ENCODE measurements at places on chromosomes 2 and 18.
A peak's percentile ranks its signal among the peaks of the same experiment; 100 is the strongest.

GRCh38 chr18:824179-824578, 12.1 kb upstream of the YES1 start:
- no peak for DNase-seq

GRCh38 chr2:118987886-118988285, 45.9 kb downstream of the MARCO start:
- no peak for DNase-seq

DNA sequence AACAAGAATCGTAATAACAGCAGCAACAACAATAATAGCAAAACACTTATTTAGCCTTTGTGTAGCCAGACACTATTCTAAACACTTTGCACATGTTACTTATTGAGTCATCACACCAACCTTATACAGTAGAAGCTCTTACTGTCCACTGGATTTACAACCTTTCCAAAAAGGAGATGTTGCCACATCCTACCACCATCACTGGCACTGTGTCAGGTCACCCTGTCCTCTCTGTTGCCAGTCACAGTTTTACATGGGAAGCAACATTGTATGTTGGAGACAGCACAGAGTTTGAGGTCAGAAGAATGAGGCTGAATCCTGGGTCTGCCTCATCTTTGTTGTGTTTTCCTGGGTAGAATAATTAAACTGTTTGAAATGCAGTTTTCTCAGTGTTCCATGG, 201.4 kb upstream of the EPAS1 start:
- DNase-seq: no peak

DNA sequence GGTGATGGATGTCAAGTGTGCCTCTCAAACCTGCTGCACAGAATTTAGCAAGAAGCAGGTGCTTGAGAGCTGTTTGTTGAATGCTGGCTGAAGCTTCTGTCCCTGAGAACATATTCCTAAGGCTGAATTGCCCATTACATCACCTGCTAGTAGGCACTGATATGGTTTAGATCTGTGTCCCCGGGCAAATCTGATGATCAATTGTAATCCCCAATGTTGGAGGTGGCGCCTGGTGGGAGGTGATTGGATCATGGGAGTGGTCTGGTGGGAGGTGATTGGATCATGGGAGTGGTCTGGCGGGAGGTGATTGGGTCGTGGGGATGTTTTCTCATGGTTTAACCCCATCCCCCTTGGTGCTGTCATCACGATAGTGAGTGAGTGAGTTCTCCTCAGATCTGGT, 128.0 kb downstream of the HRH4 start:
- no peak for DNase-seq

DNA sequence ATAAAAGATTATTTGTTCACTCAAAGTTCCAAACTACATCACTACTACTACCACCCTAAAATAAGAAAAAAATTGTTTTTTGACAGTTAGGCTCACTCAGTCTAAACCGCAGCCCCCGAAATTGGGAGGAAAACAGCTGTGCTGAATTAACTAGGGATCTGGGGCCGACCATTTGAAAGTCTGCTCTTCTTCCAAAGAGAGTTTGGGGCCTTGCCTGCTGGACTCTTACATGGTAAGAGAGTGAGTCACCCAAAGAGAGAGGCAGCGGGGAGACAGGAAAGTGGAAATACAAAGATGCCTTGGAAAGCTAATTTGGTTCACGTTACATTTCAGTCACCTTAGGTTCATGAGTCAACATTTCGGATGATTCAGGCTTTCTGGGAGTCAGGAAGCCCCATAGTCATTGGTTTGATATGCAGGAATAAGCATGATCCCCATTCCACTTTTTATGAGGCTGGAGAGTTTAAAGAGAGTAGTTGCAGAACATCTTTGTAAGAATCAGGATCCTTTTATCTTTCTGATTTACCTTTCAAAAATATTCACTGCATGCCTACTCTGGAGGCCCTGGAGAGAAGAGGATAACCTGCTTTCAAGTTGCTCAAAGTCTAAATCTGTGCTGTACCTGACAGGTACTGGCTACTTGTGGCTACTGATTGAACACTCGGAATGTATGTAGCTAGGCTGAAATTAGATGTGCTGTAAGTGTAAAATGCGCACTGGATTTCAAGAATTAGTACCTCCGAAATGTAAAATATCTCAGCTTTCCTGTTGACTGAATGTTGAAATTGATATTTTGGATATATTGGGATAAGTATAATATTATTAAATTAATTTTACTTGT, 995 bp upstream of the RTN4 start:
- peak; percentile 100 for DNase-seq

- no peak for DNase-seq
These were observed 3.1 kb downstream of the B3GNT7 start for GRCh38 chr2:231398585-231398984.

- DNase-seq: no peak
These were observed 47.9 kb upstream of the KCNF1 start for GRCh38 chr2:10863837-10864236.

DNA sequence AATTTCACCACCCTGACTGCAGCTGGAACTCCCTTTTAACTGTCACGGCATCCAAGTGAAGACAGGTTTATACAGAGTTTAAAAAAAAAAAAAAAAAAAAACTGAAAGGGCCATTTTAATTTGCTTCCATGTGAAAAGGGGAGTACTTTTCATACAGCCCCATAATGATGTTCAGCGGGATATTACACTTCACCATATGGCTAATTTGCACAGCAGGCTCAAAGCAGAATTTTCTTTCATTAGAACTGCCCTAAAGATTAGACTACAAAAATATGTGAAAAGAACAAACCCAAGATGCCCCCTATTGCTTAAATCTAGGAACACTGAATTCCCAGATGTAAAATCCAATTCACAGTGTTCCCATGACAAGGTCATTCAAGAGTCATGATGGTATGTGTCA, 301.8 kb downstream of the EXOC6B start:
- DNase-seq: no peak

- DNase-seq: no peak
These were observed 259.8 kb downstream of the STK39 start for GRCh38 chr2:167987558-167987957.

DNA sequence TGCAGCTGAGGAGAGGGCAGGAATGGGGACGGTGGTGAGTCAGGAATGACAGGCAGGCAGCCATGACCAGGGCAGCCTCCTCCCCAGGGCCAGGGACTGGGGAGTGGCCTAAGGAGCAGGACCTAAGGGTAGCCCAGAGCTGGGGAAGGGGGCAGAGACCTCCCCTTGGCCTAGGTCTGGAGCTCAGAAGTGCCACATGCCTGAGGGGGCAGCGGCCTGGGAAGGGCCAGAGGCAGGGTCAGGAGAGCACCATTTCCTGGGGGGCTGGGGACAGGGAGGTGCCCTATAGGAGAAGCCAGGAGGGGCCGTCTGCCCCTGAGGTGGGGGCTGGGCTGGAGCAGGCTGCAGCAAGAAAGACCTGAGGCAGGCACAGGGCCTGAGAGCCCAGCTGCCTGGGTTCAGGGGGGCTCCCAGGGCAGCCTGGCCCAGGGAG, 20.9 kb downstream of the CFLAR start:
- DNase-seq: no peak

DNA sequence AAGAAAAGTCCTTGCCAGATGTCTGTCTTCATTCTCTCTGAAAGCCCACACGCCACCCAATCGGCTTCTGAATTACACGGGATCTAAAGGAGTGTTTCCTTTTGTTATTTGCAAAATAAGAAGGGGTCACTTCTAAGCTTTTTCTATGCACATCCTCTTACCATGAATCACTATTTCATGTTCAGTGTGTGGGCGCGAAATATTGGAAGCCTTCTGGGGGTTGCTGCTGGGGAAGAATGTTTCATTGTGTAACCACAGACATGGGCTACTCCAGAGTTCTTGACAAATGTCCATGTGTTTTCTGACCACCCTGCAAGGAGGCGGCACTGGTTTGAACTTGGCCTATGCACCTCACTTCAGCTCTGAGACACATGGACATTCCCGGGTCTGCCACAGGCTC, 133.6 kb upstream of the APCDD1 start:
- DNase-seq: peak; percentile 78

DNA sequence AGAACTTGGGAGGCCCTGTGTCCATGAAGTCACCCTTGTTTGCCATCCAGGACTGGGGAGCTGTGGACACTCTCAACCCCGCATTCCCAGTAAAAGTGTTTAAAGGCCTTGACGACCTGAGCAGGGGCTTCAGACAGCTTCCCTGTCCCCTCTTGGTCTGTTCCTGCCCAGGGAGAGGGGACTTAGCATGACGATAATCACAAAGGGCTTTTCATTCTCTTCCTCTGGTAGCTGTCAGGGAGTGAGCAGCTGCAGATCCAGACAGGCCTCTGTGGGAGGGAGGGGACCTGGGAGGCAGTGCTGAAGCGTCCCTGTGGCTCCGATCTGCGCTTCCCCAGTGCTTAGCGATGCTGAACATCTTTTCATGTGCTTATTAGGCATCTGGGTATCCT, 77.8 kb upstream of the HS6ST1 start:
- peak; percentile 71 for DNase-seq

- no peak for DNase-seq
These were observed 185.9 kb upstream of the SPHKAP start for GRCh38 chr2:228367356-228367755.

DNA sequence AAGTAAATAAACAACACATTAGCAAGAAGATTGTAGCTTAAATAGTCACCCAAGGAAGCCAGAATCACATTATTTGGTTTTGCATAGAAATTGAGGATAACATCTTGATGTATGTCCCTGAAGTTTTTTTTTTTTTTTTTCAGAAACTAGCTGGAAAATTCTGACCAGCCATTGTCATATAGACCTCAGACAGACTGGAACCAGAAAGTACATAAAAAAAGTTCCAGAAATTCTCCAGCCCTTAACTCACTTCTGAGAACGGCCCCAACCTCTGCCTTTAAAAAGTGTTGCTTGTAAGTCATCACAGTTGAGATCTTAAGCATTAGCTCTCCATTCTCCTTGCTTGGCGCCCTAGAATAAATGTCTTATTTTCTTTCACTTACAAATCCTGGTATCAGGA, 350.5 kb downstream of the CCDC85A start:
- peak; percentile 83 for DNase-seq

- no peak for DNase-seq
These were observed 202.9 kb downstream of the ARL4C start for GRCh38 chr2:234293973-234294372.

DNA sequence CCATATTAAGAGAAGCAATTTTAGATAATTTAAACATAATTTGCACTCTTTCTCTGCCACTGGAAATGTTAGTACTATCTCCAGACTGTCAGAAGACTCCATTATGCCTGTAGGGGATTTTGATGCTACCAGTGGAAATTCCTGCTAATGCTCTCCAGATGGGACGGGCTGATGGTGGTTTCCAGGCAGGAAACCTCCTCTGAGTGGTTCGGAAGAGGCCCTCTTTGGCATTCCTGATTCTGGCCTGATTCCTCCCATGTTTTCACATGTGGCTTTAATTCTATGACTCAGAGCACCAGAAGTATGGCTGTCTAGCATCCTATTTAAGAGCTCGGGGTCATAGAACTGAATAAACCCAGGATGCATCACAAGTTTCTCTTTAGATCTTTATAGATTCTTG, 70.9 kb upstream of the ST6GAL2 start:
- peak; percentile 99 for DNase-seq

DNA sequence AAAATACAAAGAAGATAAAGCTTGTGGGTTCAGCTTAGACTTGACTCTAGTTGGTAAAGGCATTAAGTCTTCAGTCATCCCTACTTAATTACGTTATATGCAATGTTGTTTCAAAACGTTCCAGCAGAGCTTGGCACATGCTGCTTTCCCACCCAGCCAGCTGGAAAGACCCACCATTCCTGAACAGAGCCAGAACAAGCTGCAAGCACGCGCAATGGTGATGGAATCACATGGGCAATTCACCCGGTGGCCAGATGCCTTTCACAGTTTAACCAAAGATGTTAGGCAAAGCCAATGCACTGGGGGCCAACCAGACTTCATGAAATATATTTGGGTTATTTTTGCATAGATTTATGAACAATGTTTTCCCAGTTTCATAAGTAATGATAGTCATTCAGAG, 123.4 kb upstream of the CDH20 start:
- DNase-seq: no peak

DNA sequence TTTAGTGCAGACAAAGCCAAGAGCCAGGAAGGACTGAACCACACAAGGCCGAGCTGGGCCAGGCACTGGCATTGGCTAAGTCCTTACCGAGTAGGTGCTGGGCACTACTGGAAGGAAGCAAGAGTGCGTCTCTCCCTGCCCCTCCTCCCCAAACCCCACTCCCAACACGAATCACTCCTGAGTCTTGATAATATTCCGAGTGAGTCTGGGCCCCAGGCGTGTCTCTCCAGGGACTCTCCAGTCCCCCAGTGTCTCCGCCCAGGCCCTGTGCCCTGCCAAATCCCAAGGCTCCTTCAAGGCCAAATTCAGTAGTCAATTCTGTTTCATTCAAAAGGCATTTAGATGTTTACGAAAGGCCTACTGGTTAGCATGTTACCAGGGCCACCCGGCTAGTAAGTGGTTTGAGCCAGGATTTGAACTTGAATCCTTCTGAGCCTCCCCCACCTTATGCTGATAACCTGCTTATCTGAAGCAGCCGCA, 82.8 kb downstream of the GLI2 start:
- DNase-seq: peak; percentile 93

GRCh38 chr2:109129356-109129920, 433 bp downstream of the SH3RF3 start:
- no peak for DNase-seq

- DNase-seq: no peak
These were observed 139.6 kb downstream of the GALNT14 start for GRCh38 chr2:30998672-30999071.

DNA sequence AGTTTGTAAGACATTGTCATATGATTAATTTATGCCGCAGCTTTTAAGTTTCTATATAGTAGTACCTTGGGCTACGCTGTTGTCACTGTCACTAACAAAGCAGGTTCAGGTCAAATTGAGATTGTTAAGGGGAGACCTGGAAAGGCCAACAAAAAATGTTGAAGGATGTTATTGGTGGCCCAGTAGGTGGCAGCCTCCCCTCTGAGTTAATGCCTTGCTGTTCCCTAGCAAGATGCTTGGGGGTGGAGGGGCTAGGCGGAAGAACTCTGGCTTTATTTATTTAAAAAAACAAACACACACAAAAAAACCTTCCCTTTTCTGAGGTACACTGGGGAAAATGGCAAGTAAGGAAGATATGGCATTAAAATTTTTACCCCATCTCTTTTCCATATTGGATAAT, 128.3 kb upstream of the ATP5MC3 start:
- peak; percentile 3 for DNase-seq

GRCh38 chr2:11915650-11916049, 169.2 kb downstream of the LPIN1 start:
- no peak for DNase-seq

DNA sequence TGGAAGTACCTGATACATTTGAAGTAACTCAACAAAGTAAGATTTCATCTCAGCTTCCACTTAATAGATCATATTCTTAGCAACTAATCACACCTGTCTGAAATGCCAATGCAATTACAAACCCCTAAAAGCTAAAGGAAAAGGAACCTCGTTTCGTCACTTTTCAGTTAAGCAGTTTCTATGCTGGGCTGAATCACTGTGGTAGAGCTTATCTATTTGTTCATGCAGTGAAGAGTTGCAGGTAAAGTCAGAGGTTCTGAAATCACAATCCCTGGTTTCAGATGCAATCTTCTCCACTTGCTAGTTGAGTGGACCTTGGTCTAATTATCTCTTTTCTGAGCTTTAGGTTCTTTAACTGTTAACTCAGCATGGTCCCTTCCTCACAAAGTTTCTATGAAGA, 6.3 kb downstream of the HRH4 start:
- DNase-seq: no peak

Data from fibroblast of skin of right quadriceps (primary cell).